AG09309 (cell line): ENCODE measurements at places on chromosomes 4 and X.

- DNase-seq: no peak
Observed at GRCh38 chrX:96841325-96841724, 42.4 kb upstream of the RPA4 start.

- no peak for DNase-seq
Observed at GRCh38 chr4:108619372-108620100, 840 bp upstream of the RPL34 start.

DNA sequence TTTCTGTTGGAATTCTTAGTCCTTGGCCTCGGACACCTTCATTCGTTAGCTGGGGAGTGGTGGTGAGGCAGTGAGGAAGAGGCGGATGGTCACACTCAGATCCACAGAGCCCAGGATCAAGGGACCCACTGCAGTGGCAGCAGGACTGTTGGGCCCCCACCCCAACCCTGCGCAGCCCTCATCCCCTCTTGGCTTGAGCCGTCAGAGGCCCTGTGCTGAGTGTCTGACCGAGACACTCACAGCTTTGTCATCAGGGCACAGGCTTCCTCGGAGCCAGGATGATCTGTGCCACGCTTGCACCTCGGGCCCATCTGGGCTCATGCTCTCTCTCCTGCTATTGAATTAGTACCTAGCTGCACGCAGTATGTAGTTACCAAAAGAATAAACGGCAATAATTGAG, 23.4 kb downstream of the PIGG start:
- DNase-seq: no peak

DNA sequence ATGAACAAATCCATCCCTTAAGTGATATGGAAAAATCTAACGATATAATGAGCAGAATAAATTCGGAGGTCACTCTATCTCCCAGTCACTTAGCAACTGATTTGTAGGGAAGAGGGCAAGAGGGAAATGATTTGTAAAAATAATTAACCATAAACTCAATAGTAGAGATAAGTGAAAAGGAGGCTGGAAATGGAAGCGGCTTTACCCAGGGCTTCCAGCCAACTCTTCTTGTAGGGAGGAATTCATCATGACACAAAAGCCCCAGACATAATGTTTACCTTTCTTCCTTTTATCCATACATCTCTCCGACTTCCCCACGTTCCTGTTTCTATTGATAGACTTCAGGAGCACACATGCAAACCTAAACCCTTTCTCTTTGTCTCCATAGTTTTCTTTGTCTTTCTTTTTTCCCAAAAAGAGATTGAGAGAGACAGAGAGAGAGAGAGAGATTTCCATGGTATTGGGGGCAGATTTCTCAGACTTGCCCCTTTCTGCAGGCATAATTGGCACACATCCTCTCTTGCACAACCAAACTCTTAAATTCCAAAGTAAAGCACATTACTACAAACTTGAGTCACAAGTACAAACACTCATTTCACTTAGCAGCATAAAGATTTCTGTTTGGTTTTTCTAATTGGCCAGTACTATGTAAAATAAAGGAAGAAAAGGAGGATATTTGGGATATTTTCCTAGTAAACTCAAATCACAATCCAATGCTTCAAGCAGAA, 140.9 kb downstream of the MAPK10 start:
- peak; percentile 7 for DNase-seq

- no peak for DNase-seq
Observed at GRCh38 chr4:145580906-145581305, 38.3 kb upstream of the MMAA start.

DNA sequence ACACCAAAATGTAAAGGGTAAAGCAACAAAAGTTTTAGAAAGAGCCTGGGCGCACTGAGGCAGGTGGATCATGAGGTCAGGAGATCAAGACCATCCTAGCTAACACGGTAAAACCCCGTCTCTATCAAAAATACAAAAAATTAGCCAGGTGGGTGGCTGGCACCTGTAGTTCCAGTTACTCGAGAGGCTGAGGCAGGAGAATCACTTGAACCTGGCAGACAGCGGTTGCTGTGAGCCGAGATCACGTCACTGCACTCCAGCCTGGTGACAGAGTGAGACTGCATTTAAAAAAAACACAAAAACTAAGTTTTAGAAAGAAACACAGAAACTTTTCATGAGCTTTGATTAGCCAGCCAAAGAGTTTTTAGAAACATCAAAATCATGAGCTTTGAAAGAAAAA, 76.5 kb downstream of the APBB2 start:
- no peak for DNase-seq
